ENCODE measurements at places on chromosomes 6 and 20.

DNA sequence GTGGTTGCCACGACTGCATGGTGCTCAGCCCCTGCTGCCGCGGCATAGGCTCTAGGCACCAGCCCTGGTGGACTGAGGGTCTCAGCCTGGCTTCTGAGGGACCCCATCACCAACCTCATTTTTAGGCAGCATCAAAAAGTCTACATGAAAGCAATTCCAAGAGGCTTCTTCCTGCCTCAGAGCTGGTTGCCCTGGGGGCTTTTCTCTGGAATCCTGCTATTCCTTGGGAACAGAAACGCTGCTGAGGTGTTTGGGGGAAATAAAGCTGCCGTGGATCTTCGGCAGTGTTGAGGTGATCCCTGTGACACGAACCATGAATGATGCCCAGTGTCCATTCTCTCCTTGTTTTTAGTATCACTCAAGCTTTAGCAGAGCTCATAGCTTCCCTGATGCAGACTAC lies 148.4 kb upstream of the LRFN2 start:
- DNase-seq = no peak

DNA sequence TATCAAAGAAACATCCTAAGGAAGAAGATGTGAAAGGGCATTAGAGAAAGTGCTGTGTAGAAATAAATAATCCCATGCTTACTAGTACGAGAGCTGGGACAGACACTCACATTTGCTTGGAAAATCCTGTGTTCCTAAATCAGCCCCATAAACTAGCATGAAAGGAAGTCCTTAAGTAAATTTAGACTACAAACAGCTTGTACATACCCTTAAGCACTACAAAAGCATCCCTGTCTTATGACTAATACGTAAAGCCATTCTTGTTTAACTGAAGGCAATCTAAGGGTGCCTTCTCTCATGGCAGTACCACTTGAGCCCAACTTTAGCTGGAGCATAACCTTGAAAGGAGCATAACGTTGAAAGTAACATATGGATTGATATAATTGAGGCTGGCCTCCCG lies 15.4 kb upstream of the FOXQ1 start:
- no peak for DNase-seq

GRCh38 chr6:2029130-2029794 lies 216.1 kb downstream of the GMDS start:
- no peak for DNase-seq

DNA sequence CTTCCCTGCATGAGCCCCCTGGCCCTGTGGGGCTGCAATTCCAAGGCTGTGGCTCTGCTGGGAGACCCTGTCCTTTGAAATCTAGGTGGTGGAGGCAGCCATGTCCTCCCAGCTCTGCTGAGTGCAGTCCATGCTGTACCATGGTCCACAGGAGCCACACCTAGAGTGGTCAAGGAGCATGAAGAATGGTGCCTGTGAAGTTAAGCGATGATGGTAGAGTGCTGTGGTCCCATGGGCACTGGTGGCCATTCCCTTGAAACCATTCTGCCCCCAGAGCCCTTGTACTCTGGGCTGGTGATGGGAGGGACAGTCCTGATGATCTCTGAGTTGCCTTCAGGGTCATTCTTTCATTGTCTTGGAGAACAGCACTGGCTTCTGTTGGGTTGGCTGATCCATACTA lies 55.3 kb downstream of the EFCAB8 start:
- DNase-seq = no peak

DNA sequence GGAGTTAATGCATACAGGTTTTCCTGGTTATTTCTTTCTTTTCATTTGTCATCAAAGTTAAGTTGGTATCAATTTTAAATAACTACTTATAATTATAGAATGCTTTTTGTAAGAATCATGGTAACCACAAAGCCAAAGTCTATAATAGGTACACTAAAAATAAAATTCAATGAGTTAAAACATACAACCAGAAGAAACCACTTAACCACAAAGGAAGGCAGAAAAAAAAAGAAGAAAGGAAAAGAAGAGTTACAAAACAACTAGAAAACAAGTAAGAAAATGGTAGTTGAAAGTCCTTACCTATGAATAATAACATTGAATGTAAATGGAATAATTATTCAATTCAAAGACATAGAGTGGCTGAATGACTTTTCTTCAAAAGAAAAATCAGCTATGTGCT lies 45.6 kb downstream of the THBS2 start:
- no peak for DNase-seq
